Left cardiac atrium (tissue), 4 donors: ENCODE measurements at places on chromosomes 5 and 9.

GRCh38 chr5:100708645-100709171 lies 173.5 kb downstream of the FAM174A start:
- DNase-seq, result no peak

DNA sequence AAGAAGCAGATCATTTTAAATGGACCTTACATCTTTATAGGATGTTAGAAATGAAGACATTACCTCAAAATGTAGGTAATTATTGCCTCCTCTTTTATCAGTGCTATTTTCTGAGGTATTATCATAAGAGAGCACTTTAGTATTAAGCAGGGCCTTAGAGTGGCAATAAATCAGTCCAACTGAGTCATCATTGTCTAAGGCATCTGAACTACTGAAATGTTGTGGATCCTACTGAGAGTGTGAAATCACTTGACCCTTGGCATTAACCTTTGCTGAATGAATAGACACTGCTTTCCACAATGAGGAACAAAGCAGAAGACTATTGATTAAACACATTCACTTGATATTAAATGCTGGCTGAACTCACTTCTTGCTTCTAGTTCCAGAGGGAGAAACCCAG lies 224.6 kb upstream of the ARRDC3 start:
- no peak for DNase-seq

- no peak for DNase-seq
These were observed 75.0 kb upstream of the FCN1 start for GRCh38 chr9:134992755-134993124.

GRCh38 chr5:178279723-178280438 lies 47.3 kb upstream of the PHYKPL start:
- DNase-seq, result peak; percentile 94

DNA sequence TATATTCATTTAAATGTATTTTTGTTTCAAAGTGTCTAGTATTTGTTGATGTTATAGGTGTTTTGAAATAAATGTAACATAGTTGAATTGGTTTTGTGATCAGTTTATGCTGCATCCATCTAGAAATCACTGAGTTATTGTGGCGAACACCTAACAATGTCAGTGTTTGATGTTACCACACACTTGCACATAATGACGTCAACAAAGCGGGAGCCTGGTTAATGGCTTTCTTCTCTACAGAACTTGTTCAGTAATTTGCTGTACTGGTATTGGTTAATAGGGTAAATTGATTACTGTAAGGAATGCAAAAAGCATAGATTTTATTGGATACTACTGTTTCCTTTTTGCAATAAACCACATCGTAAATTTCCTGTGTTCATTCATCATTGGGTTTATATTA lies 133.0 kb downstream of the ATG10 start:
- no peak for DNase-seq

GRCh38 chr5:66633754-66634153 lies 37.6 kb downstream of the MAST4 start:
- DNase-seq, result no peak

GRCh38 chr5:33282696-33283095 lies 158.1 kb upstream of the TARS1 start:
- DNase-seq, result no peak

GRCh38 chr9:74951725-74952151 lies 974 bp downstream of the C9orf40 start:
- peak; percentile 59 for DNase-seq

DNA sequence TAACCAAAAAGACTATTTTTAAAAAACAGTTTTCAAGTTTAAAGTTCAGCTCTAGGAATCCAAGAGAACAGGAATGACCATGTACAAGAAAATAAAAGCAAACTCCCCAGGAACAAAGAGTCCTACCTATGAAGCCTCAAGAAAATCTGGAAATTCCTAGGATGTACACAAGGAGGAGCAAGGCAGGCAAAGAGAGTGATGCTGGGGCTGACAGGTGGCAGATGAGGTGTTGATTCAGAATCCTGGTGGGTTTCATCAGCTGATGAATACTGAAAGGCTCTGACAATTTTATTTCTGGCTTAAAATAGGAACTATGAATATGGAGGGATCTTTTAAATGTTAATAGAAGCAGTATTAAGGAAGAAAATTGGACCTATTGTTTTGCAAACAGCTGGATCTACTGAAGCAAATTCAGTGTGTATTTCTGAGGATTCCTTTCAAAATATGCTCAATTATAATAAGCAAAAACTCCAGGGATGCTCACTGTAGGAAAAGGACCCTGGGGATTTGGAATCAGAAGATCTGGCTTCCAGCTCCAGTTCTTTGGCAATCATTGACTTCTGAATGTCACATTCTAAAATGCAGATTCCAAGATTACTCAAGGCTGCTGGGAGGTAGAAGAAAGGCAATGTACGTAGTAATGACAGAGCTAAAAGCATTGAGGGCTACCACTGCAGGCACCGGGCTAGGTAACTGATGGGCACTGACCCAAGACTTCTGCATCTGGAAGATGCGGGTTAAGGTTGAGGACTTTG lies 28.0 kb upstream of the SH3RF2 start:
- no peak for DNase-seq

DNA sequence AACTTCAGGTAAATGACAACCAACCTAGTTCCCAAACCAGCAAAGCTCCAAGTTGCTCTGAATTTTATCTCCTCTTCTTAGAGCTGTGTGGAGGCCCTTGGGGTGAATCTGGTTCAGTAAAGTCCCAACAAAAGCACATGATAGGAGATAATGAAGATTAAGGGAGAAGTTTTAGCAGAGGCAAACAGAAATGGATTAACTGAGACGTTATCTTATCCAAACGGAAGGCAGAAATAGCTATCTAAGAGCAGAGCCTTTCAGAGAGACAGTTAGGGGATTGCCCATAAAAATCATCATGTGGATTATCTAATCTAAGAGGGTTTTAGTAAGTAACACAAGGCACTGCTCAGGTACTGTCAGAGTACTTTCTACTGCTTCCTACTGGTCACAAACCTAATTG lies 183.9 kb upstream of the ZNF618 start:
- no peak for DNase-seq

DNA sequence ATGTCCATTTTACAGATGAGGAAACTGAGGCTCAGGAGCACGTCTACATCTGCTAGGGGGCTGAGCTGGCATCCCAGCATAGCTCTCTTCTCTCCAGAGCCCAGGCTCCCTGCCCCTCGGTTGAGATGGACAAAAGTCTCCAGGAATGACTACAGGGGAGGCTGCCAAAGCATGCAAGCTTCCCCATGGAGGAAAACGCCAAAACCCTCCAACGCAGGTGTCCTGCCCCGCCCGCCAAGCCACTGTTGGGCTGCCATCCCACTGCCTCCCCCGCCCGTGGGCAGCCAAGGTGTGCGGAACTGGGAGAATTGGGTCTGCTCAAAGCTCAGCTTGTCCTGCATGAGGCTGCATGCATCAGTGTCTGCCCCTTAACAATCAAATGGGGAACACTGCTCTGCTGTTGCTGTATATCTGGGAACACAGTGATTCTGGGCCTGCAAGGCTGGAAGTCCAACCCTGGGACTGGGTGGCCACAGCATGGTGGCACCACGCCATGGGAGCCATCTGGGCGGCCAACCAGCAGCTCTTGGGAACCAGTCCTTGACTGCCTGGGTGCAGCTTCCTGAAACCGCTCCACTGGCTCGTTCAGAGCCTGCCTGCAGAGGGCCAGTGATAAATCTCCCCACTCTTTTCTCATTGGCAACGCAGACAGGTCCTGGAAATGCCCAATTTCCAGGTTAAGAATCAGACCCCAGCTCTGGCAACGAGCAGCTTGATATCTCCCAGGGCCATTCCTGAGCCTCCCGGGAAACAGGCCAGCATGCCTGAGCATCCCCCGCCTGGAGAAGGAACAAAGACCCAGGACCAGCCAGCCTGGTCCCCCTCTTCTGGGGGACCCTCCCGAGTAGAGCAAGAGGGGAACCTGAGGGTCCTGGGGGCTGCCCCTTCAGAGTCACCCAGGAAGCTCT lies 3.5 kb downstream of the RALGDS start:
- DNase-seq, result peak; percentile 52

DNA sequence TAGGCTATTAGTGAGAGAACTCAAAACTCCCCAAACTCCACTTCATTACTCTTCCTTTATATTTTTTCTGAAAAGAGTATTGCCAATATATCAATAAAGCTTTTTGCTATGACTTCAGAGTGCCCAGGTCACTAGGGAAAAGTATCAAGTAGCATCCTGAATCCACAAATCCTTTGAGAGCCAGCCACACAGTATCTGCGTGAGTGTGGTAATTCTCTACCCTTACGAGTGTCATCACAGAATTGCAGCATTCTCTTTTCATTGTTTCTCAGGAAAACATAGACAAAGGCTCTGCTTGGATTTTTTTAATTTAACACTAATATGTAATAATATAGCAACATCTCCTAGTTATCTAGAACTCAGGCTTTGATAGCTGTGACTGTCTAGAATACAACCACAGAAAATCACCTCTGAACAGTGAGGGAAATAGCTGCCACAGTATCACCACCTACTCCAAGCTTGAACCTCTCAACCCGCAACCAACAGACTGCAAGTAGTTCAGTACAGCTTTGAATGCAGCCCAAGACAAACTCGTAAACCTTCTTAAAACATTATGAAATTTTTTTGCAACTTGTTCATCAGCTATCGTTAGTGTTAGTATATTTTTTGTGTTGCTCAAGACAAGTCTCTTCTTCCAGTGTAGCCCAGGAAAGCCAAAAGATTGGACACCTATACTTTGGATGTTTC lies 79.3 kb upstream of the CCDC152 start:
- no peak for DNase-seq

GRCh38 chr9:89639367-89639795 lies 34.6 kb downstream of the GADD45G start:
- DNase-seq, result peak; percentile 79

GRCh38 chr5:126755593-126755992 lies 21.3 kb upstream of the LMNB1 start:
- DNase-seq, result no peak

- no peak for DNase-seq
These were observed 18.8 kb downstream of the ZNF510 start for GRCh38 chr9:96758845-96759673.

- DNase-seq, result no peak
These were observed 9.8 kb upstream of the GNE start for GRCh38 chr9:36268007-36268427.

DNA sequence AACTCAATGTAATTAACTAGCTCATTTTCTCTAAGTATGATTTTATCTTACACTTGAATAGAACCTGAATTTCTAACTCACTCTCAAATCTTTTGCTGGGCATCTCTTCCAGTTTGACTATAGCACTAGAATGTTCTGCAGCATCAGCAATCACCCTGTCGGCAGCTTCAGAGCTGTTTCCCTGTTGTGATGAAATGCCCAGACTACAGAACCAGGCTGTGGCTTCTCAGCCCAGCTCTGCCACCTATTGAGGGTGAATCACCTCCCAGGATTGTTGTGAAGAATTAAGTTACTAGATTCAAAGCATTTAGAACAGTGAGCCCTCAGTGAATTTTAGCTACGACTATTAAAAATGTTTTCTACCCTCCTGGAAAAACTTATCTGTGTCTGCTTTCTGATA lies 90.4 kb upstream of the ANKRD55 start:
- no peak for DNase-seq

DNA sequence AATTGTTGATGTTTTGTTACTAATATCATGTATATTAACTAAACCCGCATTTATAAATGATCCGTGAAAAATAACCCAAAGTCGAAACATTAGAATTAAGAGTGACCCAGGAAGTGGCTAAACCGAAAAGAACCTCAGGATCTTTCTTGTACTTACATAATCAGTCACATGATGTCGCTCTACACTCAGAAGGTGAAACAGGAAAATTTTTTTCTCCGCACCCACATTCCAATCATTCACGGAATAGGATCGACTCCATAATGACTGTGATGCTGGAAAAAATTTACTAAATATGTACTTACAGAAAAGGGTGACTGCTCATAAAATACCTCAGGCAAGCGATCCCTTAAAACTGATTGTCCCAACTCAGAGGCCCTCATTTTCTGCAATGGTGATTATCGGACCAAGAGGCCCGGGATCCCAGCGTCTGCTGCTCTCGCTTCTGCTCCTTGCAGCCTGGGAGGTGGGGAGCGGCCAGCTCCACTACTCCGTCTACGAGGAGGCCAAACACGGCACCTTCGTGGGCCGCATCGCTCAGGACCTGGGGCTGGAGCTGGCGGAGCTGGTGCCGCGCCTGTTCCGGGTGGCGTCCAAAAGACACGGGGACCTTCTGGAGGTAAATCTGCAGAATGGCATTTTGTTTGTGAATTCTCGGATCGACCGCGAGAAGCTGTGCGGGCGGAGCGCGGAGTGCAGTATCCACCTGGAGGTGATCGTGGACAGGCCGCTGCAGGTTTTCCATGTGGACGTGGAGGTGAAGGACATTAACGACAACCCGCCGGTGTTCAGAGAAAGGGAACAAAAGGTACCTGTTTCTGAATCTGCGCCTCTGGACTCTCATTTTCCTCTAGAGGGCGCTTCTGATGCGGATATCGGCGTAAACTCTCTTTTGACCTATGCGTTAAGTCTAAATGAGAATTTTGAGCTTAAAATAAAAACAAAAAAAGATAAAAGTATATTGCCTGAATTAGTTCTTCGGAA lies at the start of gene PCDHA12:
TSS of gene PCDHA12 (plus strand) at position 224 of the 981 bp plus-strand sequence. CDS start at position 389, 165 bp downstream.
- DNase-seq, result no peak

DNA sequence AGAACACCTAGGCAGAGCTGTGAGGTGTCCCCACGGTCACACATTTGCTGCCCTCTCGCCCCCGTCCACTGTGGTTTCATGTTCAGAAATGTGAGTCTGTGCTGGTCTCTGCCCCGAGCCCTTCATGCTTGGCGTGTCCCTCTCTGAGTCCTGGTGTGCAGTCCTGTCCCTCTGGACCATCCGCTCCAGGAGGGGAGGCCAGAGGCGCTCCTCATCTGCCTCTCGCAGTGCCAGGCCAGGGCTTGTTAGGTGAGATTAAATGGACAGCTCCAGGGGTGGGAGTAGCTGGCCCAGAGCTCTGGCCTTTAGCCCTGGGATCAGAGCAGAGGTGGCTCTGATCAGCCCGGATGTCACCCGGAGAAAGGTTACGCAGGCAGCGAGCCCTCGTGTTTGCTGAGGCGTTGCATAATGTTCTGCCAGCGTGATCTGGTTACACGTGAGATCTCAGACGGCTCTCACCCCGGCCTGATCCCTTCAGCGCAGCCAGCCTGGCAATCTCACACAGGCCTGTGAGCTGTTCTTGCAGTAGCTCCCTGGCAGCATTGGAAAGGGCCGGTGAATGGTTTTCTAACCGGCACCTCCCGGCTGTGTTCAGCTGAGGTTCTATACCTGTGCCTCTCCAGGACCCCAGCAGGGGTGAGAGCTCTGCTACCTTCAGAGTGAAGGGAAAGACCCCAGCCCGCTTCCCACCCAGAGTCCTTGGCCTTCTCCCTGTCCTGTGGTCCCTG lies 24.5 kb downstream of the PTGES2 start:
- DNase-seq, result peak; percentile 55

GRCh38 chr5:109655841-109656240 lies 33.9 kb upstream of the MAN2A1 start:
- DNase-seq, result no peak

DNA sequence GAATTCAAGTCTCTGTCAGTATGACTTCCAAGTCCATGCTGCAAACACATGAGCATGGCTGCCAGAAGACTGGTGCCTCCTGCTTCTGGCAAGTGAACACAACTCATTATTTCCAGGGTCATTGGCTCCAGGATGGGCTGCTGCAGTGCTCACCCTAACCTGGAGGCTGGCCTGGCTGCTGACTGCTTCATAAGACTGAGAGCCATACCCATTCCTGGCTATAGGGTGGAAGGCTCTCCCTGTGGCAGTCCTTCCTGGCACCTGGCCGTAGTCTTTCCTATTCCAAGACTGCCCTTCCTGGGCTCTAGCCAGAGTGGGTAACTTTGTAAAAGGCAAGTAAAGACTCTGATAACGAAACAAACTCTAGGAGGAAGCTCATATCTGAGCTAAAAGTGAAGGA lies 51.2 kb downstream of the CXXC5 start:
- no peak for DNase-seq
